ENCODE measurements at places on chromosomes 1 and 21.

GRCh38 chr1:200182701-200183100 is 155.2 kb downstream of the NR5A2 start:
- DNase-seq: no peak

DNA sequence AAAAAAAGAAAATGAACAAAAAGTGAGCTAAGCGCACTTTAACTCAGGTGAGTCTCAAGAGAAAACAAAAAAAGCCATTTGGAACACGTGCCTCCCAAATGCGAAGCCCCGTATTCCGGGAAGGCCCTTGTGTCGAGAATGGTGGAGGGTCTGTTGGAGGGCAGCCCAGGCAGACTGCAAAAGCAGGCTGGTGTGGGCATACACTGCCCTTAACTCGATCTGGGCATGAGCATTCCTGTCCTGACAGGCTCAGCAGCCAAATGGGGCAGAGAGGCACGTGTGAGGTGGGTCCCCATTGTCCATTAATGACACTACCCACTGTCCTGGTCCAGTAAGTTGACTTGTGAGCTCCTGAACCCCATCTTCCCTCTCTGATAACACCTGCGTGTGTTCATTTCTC is 57.7 kb downstream of the EVA1C start:
- DNase-seq: no peak

GRCh38 chr1:15455522-15455921 is 1.0 kb upstream of the CELA2A start:
- DNase-seq: no peak

DNA sequence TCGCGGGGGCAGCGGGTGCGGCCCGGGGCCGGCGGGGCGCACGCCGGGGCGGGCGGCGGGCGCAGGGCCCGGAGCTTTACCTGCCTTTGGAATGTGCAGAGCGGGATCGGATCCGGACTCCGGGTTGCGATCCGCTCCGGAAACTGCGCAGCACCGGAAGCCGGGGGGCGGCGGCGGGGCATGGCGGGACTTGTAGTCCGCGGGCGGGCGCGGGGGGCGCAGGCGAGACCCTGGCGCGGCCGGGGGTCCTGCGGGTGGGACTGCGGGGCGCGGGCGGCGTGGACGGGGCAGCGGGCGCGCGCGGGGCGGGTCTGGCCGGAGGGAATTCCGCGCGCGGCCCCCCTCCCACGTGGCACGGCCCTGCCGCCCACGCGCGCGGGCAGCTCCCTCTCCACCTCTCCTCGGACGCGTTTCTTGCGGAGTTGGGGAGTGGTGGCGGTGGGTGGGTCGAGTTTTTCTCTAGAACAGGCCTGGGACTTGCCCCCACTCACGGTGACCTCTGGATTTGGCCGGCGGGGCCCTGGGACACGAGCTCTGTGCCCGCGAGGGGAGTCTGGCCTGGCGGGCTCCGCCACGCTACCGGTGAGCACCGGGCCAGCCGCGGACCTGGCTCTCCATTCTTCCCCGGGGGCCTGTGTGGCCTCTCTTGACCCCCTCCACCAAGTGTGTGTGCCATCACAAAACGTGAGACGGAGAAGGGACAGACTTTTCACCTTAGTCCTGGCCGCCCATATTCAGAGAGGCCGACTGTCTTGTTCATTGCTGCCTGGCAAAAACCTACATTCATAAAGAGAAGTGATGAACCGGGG is at the start of gene PRDM15:
TSS of gene PRDM15 (minus strand) at position 155 of the 809 bp plus-strand sequence. CDS start 18,981 bp downstream, outside the sequence.
- peak; percentile 87 for DNase-seq

DNA sequence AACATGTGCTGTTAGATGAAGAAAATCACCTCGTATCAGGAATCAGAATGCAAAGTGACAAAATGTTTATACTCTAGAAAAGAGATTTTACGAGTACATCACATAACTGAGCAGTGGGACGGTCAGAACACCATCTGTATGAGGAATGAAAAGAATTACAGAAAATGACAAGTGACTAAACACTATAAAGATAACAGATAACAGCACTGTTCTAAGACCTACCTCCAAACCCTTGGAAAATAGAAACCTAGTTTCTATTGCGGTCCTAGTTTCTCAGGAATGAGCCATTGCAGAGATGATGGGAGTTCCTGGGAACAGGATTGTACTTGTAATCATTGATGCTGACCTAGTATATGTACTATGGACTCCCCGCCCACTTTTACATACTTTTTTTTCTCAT is 839.4 kb upstream of the ADAMTS5 start:
- DNase-seq: no peak
